ENCODE measurements at places on chromosomes 6 and 20. TPM values are rescaled to one million over a fixed set of nuclear protein-coding genes. Genes with fewer than 3 reads are reported as not detected.

- no peaks in the 10 kb centered on the region for H3K27me3 ChIP-seq
- no peaks in the 10 kb centered on the region for H3K36me3 ChIP-seq
- DNase-seq: no peak
- H3K4me1 ChIP-seq: no peaks in the 10 kb centered on the region
Observed at GRCh38 chr20:24665741-24666191, 196.3 kb downstream of the SYNDIG1 start.

SLC17A4 gene
- not detected for total RNA-seq

DNA sequence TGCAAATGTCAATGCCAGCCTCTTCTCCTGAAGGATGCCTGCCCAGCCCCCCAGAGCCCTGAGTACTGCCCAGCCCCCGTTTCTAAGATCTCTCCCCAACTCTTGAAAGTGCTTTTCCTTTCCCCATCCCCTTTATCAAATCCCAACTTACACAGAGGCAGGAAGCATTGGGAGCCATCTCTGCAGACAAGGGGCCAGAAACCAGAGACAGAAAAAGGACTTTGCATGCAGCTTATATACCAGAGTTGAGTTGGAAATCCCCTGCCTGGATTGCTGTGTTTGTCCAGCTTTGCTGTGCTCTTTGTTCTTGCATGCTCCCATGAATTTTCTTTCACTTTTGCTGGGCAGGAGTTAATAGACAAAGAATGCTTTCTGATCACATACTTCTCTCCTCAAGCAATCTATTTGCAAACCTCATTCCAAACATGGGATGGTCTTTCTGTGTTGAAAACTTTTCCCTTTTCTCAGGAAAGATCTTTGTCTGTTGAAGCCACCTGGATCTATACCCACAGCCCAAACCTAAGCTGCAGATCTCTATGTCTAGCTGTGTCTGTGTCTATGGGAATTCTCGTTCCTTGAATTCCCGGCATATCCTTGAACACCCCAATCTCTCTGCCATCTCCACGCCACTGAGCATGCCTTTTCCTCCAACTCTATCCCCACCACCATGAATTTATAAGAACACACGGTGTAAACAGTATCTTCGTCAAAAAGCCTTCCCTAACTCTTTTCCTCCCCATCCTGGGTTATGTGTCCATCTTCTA lies at the start of gene UBD:
Gene UBD (minus strand): TSS at position 209 of the 764 bp plus-strand sequence. CDS start 31 bp downstream, at position 178.
- H3K4me1 ChIP-seq: no peaks in the 10 kb centered on the region
- H3K4me3 ChIP-seq: no peak within 1 kb of the TSS
- no peak within 1 kb of the TSS for H3K27ac ChIP-seq
- DNase-seq: no peak

DNA sequence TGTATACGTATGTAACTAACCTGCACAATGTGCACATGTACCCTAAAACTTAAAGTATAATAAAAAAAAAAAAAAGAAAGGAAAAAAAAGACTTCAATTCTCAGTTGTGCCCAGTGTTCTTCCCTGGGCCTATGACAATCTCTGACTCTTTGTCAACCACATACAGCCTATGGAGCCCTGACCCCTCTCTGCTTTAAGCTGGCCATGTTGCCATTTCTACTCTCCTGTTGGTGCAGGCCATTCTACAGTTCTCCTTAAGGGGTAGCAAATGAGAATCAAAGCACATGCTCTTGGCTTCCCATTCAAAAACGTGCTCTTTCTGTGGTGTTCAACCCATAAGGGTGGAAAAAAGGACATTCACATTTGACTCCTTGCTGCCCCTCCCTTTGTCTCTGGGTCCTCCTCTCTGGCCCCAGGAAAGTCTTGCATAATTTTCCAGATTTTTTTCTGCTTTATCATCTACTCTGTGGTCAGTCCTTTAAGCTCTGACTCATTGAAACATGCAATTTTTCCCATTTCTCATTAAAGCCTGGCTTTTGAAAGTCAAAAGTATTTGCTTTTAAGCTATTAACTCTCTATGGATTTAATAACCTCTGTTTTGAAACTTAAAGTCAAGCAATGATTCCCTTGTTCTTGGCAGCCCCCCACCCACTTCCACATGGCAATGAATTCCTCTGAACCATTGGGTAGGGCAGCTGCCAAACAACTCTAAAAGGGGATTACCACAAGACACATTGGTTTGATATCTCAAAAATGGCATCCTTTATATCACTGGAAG lies 208.6 kb upstream of the MCHR2 start:
- DNase-seq: no peak
- no peaks in the 10 kb centered on the region for H3K4me1 ChIP-seq
- no peaks in the 10 kb centered on the region for H3K36me3 ChIP-seq
- no peak overlapping the region for H3K27ac ChIP-seq
- H3K27me3 ChIP-seq: no peaks in the 10 kb centered on the region
- H3K4me3 ChIP-seq: no peak overlapping the region

MYCT1 gene
- 0.44 TPM for total RNA-seq

All from T-cell (primary cell).